Naive thymus-derived CD4-positive, alpha-beta T cell (primary cell): ENCODE measurements at places on chromosomes 2 and 18.

DNA sequence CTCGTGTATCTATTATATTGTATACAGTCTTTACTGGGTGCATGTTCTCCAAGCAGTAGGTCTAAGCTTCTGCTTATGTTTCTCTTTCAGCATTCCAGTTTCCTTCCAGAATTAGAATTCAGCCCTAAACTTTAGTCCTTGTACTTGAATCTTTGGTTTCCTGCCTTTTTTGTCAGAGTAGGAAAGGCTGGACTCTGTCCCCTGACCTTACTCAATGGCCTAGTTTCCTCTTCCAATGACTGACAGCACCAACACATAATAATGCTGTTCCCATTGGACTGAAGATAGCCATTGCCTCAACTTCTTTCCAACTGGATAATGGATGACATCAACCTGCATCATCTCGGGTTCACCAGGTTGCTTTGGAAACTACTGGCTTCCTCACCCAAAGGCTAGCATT, 217.0 kb downstream of the FIGN start:
- H3K27ac ChIP-seq: no peak overlapping the region
- no peaks in the 10 kb centered on the region for H3K4me1 ChIP-seq
- H3K4me3 ChIP-seq: no peak overlapping the region
- no peaks in the 10 kb centered on the region for H3K27me3 ChIP-seq
- no peak for DNase-seq

DNA sequence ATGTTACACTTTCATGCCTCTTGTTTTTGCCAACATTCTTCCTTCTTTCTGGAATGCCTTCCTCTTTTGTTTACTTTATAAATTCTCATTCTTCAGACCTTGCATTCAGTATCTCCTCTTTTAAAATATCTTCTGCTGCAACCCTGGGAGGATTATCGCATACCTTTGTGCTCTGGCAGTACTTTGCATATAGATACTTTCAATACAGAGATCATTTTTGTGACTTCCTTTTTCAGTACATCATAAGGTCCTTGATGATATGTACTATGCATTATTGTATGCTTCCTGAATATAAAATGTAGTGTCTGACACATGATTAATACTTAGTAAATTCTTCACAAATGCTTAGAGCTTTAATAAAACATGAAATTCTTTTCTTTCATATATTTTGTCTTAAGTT, 538.7 kb downstream of the TRIB2 start:
- no peak overlapping the region for H3K4me3 ChIP-seq
- no peak for DNase-seq
- H3K27ac ChIP-seq: no peak overlapping the region
- H3K4me1 ChIP-seq: no peaks in the 10 kb centered on the region
- H3K27me3 ChIP-seq: no peaks in the 10 kb centered on the region

DNA sequence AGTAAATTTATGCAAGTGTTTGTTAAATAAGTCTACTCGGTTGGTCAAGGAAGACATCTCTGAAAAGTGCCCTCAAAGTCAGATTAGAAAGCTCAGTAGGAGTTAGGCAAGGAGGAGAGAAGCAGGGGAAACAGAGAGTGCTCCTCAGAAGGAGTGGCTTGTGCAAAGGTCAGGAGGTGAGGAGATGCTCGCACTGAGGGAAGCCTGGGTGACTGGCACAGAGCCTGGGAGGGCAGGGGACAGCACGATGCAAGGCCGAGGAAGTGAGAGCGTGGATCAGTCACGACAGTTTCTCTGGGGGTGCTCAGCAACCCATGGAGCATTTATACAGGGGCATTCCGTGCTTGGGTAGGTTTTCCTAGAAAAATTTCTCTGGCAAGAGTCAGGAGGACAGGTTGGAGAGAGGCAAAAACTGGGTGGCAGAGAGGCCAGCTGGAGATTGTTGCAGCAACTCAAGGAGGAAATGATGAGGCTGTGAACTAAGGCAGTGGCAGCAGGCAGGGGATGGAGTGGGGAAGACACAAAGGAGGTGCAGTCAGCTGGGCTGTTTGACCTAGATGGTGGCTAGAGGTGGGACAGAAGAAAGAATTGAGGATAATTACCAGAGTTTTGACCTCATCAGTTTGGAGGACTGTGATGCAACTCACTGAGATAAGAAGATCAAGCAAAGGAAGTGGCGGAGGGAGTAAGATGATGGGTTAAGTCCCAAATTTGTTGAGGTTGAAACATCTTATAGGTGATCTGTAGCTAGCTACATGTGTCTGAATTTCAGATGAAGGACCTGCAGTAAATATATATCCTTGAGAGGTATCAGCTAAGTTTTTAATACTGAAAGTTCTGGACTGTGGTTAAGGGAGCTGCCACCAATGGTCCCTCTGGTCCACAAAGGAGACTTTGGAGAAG, 52.4 kb downstream of the BCL2 start:
- H3K36me3 ChIP-seq: no peaks in the 10 kb centered on the region
- no peak overlapping the region for H3K4me3 ChIP-seq
- peaks cover 28% of the 10 kb centered on the region for H3K4me1 ChIP-seq
- DNase-seq: no peak
- H3K27me3 ChIP-seq: no peaks in the 10 kb centered on the region

DNA sequence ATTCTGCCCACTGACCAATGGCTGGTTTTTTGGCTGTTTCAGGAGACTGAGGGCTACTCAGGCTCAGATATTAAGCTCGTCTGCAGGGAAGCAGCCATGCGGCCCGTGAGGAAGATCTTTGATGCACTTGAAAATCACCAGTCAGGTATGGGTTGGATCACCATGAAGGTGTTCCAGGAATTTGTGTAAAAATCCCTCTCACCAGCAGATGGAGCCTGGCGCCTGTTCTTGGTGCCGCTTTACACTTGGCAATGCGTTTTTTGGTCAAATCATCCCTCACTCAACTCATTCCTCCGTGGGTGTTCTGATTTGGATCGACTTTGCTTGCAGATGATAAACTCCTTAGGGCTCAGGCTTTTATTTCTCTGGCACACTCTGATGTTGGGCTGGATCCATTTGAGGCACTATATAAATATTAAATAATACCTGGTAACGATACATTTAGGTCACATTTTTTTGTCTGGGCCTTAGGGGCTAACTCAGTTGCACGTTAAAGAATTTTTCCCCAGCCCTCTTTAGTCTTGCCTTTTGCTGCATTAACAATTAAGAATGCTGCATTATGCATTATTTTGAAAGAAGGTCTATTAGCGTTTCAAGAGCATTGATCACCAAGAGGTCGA, 50.0 kb downstream of the HDHD2 start:
- no peaks in the 10 kb centered on the region for H3K4me1 ChIP-seq
- no peaks in the 10 kb centered on the region for H3K27me3 ChIP-seq
- H3K36me3 ChIP-seq: no peaks in the 10 kb centered on the region
- no peak overlapping the region for H3K27ac ChIP-seq
